Bladder microvascular endothelial cell (primary cell): ENCODE measurements at places on chromosomes 7 and 10. TPM values are rescaled to one million over a fixed set of nuclear protein-coding genes. Genes with fewer than 3 reads are reported as not detected.

SRI gene
- total RNA-seq: 88.6 and 145 TPM in 2 replicates

GJD4 gene
- not detected in 2 replicates for total RNA-seq

DLX5 gene
- total RNA-seq: not detected in 2 replicates

MYOZ1 gene
- total RNA-seq: not detected in 2 replicates

C7orf33 gene
- not detected in 2 replicates for total RNA-seq

TMEM229A gene
- not detected in 2 replicates for total RNA-seq

KMT2E gene
- 69.0 and 157 TPM in 2 replicates for total RNA-seq

CDK6 gene
- total RNA-seq: 23.5 and 81.1 TPM in 2 replicates

FBXL13 gene
- 0.32 and 0.76 TPM in 2 replicates for total RNA-seq

COBL gene
- total RNA-seq: 0.06 and 0.32 TPM in 2 replicates

SNCG gene
- 111 and 131 TPM in 2 replicates for total RNA-seq

CALHM2 gene
- total RNA-seq: 13.6 and 15.5 TPM in 2 replicates

SFTPA1 gene
- total RNA-seq: not detected in 2 replicates

PKD2L1 gene
- not detected in 2 replicates for total RNA-seq

TBC1D12 gene
- 10.5 and 17.7 TPM in 2 replicates for total RNA-seq

EGFR gene
- total RNA-seq: 0.97 and 1.5 TPM in 2 replicates

UFSP1 gene
- 1.9 and 2.0 TPM in 2 replicates for total RNA-seq

ANLN gene
- total RNA-seq: 32.3 and 41.1 TPM in 2 replicates

C10orf95 gene
- total RNA-seq: not detected in 2 replicates

SUGCT gene
- total RNA-seq: 1.1 and 1.4 TPM in 2 replicates

ARID5B gene
- total RNA-seq: 5.5 and 30.0 TPM in 2 replicates

ITPRID1 gene
- not detected in 2 replicates for total RNA-seq

IGFBP1 gene
- 0.81 TPM in 1 of 2 replicates, not detected in the other for total RNA-seq

ITIH5 gene
- 1.8 and 2.6 TPM in 2 replicates for total RNA-seq

PLA2G12B gene
- total RNA-seq: 0.13 and 0.16 TPM in 2 replicates

PRSS37 gene
- total RNA-seq: not detected in 2 replicates

EDRF1 gene
- 11.0 and 22.8 TPM in 2 replicates for total RNA-seq

EEF1AKMT2 gene
- total RNA-seq: 11.3 and 22.4 TPM in 2 replicates

C10orf67 gene
- not detected in 2 replicates for total RNA-seq

NPY4R2 gene
- not detected in 2 replicates for total RNA-seq

GNGT1 gene
- total RNA-seq: not detected in 2 replicates

MYL7 gene
- total RNA-seq: not detected in 2 replicates
